ENCODE measurements at places on chromosomes 16 and 17. TPM values are rescaled to one million over a fixed set of nuclear protein-coding genes. Genes with fewer than 3 reads are reported as not detected.
A peak's percentile ranks its signal among the peaks of the same experiment; 100 is the strongest.

- no peak for DNase-seq
Measured at GRCh38 chr16:2388875-2389433, 40.3 kb upstream of the CCNF start.

The CDRT15 gene
- total RNA-seq = not detected

GRCh38 chr17:18025241-18025944 lies 13.6 kb downstream of the ATPAF2 start:
- no peak for DNase-seq

- DNase-seq = no peak
Measured at GRCh38 chr17:58368860-58369213, 16.8 kb upstream of the SUPT4H1 start.

- DNase-seq = no peak
Measured at GRCh38 chr17:9239793-9240658, 218.7 kb downstream of the NTN1 start.

The KRT20 gene
- not detected for total RNA-seq

DNA sequence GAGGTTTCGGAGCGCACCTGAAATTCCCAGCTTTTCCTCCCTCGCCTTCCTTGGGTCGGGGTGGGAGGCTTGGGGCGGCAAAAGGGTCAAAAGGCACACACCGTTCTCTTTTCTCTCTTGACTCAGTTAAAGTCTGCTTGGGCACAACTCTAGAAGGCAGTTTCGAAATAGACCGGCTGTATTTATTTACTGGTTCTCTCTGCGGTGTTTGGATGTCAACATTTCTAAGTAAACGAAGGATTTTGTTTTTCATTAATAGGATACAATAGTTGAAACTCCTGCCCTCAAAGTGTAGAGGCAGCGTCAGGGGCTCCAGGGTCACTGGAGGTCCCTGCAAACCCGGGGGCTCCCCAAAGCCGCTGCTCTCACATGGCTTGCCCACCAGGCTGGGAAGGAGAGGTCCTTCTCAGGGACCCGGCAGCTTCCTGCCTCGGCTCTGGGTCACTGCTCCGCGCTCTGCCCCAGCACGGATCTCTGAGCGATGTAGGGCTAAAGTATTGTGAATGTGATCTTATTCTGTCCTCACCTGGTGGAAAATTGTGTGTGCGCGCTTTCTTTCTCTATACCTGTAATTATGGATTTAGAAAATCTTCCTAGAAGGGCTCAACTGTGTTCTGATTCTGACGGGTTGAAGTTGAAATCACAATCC lies 952 bp downstream of the BMERB1 start:
- DNase-seq = no peak

DNA sequence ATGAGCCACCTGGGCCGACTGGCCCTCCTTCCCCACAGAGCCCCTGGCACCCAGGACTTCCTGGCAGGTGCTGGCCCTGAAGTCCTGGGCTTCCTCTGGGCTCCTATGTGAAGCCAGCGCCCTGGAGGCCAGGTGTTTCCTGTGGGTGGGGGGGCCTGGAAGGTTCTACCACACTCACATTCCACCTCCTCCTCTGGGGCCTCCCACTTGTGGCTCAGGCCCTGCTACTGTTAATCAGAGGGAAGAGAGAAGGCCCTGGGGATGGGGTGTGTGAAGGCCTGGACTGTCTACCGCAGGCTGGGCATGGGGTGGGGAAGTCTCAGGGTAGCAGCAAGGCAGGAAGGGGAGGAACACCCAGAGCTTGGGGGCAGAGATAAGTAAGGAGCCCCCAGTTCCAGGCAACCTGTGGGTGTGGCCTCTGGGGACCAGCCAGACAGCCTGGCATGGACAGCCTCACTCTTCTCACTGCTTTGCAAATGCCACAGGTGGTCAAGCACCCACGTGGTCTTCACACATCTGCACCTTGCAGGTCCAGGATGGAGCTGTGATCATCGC lies 111.9 kb upstream of the TNRC6C start:
- no peak for DNase-seq

DNA sequence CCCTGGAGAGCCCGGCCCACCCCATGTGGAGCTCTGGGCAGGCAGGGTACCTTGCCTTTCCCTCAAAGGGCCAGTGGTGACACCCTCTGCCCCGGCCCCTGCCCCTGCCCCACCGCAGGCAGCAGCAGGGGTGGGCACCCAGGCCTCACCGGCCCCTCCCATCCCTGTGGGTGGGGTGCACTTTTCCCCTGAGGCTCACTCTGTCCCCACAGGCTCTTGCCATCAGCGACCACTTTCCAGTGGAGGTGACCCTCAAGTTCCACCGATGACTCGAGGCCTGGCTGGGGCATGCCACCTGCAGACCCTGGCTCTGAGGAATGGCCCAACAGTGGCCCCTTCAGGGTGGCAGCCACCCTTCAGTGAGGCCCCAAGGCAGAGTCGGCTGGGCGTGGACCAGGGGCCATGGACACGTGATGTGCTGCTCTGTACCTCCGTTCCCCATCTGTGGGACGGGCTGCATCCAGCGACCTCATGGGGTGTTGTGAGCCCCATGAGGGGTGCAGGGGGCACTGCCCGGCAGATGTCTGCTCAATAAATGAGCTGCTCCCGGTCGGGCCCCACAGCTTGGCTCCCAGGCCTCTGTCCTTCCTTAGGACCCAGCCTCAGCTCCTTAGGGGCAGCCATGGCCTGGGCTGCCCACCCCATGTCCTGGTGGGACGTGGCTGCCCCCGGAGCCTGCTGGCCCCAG lies 2.0 kb downstream of the DNASE1L2 start:
- no peak for DNase-seq

DNA sequence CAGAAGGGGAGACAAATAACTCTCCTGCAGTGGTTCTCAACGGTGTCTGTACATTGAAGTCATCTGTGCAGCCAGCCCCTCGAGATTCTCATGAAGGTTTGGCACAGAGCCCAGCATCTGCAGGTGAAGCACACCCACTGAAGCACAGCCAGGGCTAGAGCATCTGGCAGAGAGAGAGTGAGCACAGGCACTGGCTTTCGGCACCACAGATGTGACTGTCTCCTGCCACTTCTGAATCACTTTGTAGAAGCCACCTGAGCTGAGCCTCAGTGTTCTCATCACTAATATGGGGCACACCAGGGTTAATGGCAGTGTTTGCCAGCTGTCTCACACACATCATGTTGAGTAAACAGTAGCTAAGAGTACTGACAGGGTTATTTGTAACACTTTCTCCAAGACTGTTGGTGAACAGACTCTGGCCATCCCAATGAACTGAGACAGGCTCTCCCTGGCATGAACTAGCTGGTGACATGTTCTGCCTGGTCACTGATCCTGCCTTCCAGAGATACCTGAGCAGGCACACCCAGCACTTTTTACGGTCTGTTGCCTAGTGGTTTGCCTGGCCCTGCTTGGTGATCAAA lies 10.9 kb downstream of the HSPB9 start:
- no peak for DNase-seq

- DNase-seq = peak; percentile 14
Measured at GRCh38 chr16:8962393-8963009, 1.2 kb downstream of the USP7 start.

DNA sequence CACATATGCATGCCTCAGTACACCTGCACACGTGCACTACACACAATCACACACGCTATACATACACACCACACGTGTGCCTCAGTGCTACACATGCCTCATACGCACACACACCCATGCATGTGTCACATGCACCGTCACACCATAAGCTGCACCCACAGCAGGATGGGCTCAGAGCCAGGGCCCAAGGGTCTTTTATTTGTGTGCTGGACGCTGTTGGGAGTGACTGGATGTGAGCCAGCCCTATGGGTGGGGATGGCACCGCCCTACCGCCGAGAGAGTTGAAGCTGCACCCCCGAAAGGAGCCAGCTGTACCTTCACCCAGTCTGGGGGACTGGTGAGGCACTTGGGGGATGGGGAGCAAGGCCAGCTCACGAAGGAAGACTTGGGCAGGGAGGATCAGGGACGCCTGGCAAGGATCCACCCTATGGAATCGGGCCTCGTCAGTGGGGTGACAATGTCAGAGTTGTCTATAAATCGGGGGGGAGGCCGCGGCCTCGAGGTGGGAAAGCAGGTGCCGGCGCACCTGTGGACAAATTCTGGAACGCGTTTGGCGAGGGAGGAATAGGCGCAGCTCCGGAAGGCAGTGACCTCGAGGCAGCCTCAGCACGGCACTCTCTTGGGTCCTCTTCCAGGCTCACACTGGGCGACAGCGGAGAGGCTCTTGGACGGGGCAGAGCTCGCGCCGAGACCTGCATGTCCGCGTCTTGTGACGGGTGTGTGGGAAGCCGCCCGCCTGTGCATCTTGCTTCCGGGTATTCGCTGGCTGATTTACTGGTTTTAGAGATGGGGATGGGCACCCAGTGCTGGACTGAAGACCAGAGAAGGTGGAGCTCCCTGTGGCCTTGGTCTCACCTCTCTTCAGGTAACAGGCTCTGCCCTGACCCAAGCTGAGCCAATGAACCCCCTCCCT lies 7.3 kb downstream of the RGS11 start:
- no peak for DNase-seq

GRCh38 chr17:81221371-81221841 lies 1.4 kb downstream of the CEP131 start:
- no peak for DNase-seq

GRCh38 chr17:81528651-81529436 lies 667 bp downstream of the FSCN2 start:
- DNase-seq = no peak

The MRM3 gene
- total RNA-seq = 15.8 TPM

- no peak for DNase-seq
Measured at GRCh38 chr17:17808706-17809432, 27.9 kb downstream of the SREBF1 start.

DNA sequence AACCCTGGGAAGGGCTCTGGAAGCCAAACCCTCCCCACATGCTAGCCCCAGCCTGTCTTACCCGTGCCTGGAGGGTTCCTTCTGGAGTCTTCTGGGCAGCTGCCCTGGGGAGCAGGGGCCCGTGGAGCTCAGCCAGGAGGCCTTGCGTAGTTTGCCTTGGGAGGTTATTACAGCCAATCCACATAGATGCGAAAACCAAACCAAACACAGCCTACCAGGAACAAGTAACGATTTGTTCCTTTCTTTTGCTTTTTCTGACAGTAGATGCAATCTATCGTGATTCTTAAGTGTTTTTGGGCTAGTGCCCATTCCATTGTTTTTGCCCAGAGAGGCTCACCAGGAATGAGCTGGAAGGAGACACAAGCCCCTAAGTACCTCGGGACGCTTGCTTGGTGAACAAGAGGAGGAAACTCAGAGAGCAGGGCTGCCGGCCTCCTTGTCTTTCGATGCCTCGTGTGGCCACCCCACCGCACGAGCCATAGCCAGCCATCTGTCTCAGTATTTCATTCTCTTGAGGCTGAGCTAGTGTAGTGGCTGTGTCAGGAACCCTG lies 102.7 kb upstream of the NOL11 start:
- no peak for DNase-seq

GRCh38 chr16:60214311-60214710 lies 1480.2 kb upstream of the GOT2 start:
- no peak for DNase-seq

DNA sequence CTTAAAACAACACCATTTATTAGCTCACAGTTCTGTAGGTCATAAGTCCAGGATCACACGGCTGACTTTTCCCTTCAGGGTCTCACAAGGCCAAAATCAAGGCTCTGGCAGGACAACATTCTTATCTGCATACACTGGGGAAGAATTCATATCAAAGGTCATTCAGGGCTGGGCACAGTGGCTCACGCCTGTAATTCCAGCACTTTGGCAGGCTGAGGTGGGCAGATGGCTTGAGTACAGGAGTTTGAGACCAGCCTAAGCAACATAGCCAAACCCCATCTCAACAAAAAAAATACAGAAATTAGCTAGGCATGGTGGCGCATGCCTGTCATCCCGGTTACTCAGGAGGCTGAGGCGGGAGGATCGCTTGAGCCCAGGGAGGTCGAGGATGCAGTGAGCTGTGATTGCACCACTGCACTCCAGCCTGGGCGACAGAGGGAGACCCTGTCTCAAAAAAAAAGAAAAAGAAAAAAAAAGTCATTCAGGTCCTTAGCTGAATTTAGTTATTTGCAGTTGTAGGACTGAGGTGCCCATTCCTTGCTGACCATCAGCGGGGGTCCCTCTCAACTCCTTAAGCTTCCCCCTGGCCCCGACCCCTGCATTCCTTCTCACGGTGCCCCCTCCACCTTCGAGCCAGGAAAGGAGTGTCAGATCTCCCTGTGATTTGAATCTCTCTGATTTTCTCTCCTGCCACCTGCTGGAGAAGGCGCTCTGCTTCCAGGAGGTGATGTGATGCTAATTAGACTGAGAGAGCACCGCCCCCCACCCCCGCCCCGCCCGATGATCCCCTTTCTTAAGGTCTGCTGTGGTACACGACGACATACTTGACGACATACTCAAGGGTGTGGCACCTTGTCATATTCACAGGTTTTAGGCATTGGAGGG lies 91.8 kb upstream of the CLEC18A start:
- DNase-seq = no peak

The ASGR2 gene
- not detected for total RNA-seq

DNA sequence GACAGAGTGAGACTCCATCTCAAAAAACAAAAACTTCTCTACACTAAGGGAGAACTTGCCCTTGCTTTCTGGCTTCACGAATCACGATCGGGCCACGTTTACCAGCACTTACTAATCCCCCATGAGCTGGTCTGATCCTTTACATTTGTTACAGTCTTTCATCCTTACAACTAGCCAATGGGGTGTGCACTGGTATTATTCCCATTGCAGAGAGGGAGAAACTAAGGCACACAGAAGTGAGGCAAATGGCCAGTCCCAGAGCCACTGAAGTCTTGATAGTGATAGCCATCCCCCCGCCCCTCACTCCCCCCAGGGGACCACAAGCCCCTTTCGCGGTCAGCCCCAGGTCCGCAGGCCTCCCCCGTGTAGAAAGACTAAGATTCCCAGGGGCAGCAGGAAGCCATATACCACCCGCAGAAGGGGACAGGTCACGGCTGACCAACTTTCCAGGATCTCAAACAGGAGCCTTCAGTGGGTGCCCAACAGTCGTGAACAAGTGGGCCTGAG lies 868 bp downstream of the NATD1 start:
- DNase-seq = no peak

DNA sequence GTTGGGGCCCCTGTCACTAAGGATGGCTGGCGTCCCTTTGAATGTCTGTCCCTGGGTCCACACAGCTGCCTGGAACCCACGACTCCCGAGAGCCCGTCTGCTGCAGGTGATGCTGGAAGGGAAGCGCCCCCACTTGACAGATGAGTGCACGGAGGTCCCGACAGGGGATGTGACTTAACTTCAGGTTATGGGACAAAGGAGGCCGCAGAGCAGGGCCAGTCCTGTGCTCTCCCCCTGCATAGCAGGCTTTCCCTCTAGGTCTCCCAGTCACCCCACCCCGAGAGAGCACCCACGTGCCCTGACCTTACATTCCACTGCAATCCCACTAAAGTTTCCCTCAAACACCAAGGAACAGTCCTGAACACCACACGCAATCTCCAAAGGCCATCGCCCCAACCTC lies 6.0 kb upstream of the RCVRN start:
- no peak for DNase-seq

DNA sequence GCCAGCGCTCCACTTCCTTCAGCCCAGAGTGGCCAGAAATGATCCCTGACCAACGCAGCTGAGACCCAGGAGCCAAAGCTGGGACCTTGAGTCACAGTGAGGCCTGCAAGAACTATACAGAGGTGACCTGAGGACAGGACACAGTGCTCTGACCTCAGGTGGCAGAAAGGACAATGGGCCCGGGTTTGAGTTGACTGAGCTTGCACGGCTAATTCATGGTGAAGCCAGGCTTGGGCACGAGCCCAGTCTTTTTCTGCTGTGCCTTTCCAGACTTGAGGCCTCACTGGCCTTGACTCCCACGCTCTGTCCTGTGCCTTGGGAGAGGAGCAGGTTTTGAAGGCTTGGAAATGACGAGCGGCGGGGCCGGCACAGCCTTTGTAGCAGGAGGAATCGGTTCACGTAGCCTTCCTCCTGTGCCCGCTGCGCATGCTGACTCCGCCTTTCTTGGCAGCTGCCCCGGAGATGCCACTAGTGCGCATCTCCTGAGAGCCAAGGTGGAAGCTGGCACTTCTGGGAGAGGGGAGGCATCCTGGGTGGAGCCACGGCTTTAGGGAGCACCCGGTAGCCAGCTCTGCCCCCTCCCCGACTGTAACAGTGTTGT lies 34.9 kb downstream of the NDEL1 start:
- DNase-seq = no peak
